ENCODE measurements at places on chromosomes 12 and 14. TPM values are rescaled to one million over a fixed set of nuclear protein-coding genes. Genes with fewer than 3 reads are reported as not detected.

MYF6 gene
- 0.80 TPM for total RNA-seq

C1QL4 gene
- 0.88 TPM for total RNA-seq

RNASE2 gene
- total RNA-seq = not detected

KITLG gene
- total RNA-seq = 25.2 TPM

FITM1 gene
- not detected for total RNA-seq

ANG gene
- 7.9 TPM for total RNA-seq

HOXC12 gene
- not detected for total RNA-seq

TEX22 gene
- total RNA-seq = 1.4 TPM

GPR135 gene
- 2.6 TPM for total RNA-seq

SMCO2 gene
- total RNA-seq = not detected

CDH24 gene
- total RNA-seq = 12.5 TPM

KRT79 gene
- not detected for total RNA-seq

RNF212B gene
- total RNA-seq = not detected

BATF gene
- not detected for total RNA-seq

GNG2 gene
- 93.2 TPM for total RNA-seq

MAP1LC3B2 gene
- total RNA-seq = 0.26 TPM

SLC7A8 gene
- total RNA-seq = 4.6 TPM

C14orf180 gene
- total RNA-seq = not detected

THTPA gene
- total RNA-seq = 13.4 TPM

BCL11B gene
- 0.13 TPM for total RNA-seq

TAS2R46 gene
- not detected for total RNA-seq

TNFAIP2 gene
- 28.7 TPM for total RNA-seq

CLEC14A gene
- total RNA-seq = 3.4 TPM

CFAP54 gene
- 2.6 TPM for total RNA-seq

RND1 gene
- 3.4 TPM for total RNA-seq

FANCM gene
- total RNA-seq = 3.0 TPM

DAO gene
- not detected for total RNA-seq

NEMP1 gene
- 10.9 TPM for total RNA-seq

DPY19L2 gene
- 1.8 TPM for total RNA-seq

KRT80 gene
- total RNA-seq = 0.64 TPM

CNTN1 gene
- 1.7 TPM for total RNA-seq

KRT82 gene
- not detected for total RNA-seq

IAPP gene
- total RNA-seq = not detected

MIP gene
- total RNA-seq = not detected

TAS2R43 gene
- total RNA-seq = not detected

P2RX7 gene
- total RNA-seq = not detected

DIO2 gene
- total RNA-seq = 1.4 TPM

NANOG gene
- total RNA-seq = not detected

GDF11 gene
- 9.7 TPM for total RNA-seq

GDF3 gene
- not detected for total RNA-seq

SPIC gene
- not detected for total RNA-seq

NELL2 gene
- total RNA-seq = not detected

IL23A gene
- 0.56 TPM for total RNA-seq

HOXC6 gene
- total RNA-seq = 0.52 TPM

MANSC4 gene
- not detected for total RNA-seq

MYO1H gene
- not detected for total RNA-seq

C12orf54 gene
- not detected for total RNA-seq

NYNRIN gene
- total RNA-seq = 33.2 TPM

KRT2 gene
- not detected for total RNA-seq

ABCB9 gene
- 10.9 TPM for total RNA-seq

CCDC92 gene
- 11.0 TPM for total RNA-seq

SCN8A gene
- total RNA-seq = 3.7 TPM

SOAT2 gene
- total RNA-seq = not detected

GPRC5D gene
- total RNA-seq = not detected

FAM90A1 gene
- total RNA-seq = 0.13 TPM

CAPS2 gene
- total RNA-seq = 11.3 TPM

CLEC4D gene
- total RNA-seq = not detected

ATL1 gene
- 1.2 TPM for total RNA-seq

TBX5 gene
- 101 TPM for total RNA-seq

PLEKHD1 gene
- not detected for total RNA-seq

All from epithelial cell of alveolus of lung (primary cell).